Activated T-helper 9 cell treated with anti-CD3 and anti-CD28 coated beads, Interleukin-2, amount 50 U/mL, for 16 hours (primary cell): ENCODE measurements at places on chromosomes 4 and X.

DNA sequence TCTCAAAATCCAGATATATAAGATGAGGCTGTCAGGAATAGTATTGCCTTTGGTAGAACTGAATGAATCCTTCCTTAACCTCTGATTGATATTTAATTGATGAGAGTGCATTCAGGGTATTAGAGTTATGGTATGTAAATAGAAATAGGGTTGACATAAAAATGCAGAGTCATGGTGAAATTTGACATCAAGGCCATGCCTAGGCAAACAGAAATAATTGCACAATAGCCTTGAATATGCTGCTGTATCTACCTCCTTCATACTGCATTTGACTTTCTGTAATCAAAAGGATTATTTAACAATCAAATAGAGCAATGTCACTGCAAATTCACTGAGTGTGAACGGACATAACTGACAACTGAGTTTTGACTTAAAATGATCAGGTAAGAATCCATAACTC is 1316.3 kb downstream of the STIM2 start:
- no peak for DNase-seq

- no peak for DNase-seq
These were observed 115.2 kb upstream of the TBC1D9 start for GRCh38 chr4:140871368-140871767.

DNA sequence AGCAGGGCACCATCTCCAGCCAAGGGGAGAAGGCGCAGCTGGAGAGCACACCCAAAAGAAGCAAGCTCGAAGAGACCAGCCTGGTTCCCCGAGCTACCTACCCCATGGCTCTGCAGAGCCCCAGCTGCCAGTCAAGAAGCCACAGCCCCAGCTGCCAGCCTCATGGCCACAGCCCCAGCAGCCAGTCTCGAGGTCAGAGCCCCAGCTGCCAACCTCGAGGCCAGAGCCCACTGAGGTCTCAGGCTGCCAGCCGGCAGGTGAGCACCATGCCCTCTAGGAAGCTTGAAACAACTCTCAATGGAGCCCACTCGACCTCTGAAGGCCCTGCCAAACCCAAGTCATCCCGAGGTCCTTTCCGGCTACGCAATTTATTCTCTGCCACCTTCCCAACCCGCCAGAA is 27.0 kb upstream of the PRPS1 start:
- DNase-seq, result no peak

- no peak for DNase-seq
These were observed 28.0 kb downstream of the NYX start for GRCh38 chrX:41475191-41475590.

GRCh38 chr4:155487210-155487609 is 110.4 kb upstream of the MAP9 start:
- DNase-seq, result no peak

DNA sequence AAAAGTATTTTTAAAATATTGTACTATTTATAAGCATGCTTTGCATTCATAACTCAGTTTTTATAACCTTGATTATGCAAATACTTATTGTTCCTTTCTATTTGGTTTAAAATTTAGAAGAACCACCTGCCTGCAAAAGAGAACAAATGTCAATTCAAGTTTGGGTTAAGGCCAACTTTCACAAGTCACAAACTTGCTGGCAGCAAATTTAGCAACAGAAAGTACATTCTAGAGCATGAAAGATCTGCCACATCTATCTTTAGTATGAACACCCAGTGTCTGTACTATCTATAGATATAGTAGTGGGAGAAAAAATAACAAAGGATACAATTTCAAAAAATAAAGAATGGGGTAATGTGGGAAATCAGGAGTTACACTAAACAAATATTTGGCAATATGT is 1014.2 kb downstream of the C4orf33 start:
- no peak for DNase-seq

DNA sequence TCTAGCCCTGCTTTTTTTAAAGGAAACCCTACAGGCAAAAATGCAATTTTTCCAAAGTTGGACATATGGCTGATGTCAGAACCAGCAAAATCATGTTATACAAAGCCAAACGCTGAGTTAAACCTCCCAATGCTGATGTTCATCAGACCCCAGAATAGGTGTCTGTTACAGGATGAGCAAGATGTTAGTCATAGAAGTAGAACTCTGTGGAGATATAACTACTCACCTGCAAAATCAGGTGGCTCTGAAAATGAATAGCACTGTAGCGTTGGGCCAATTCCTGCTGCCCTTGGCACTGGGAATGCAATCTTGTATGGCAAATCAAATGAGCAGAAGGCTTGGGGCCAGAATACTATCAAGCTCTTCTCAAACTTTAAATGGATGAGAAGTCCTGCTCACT is 634.1 kb downstream of the RPA4 start:
- DNase-seq, result no peak

GRCh38 chr4:69489856-69490255 is 5.8 kb downstream of the UGT2B4 start:
- no peak for DNase-seq

- DNase-seq, result no peak
These were observed 39.6 kb upstream of the GPR78 start for GRCh38 chr4:8540586-8540985.

- DNase-seq, result no peak
These were observed 24.6 kb downstream of the CNGA2 start for GRCh38 chrX:151759041-151759708.

DNA sequence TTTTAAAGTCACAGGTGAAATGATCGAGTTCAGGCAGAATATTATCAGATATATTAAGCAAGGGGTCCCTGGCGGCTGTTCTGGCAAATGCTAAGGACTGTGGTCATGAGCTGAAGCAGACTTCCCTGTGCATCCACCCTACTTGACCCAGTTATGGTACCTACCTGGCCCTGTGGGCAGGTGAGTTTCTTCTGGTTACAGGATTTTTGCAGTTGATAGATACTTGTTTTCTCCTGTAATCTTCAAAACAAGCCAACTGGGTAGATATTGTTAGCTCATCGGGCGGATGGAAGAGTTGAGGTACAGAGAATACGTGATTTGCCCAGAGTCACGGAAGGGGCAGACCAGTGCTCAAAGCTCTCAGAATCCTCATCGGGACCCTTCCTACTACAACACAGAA is 18.5 kb upstream of the PROM1 start:
- no peak for DNase-seq

- DNase-seq, result no peak
These were observed 180.4 kb downstream of the MAML3 start for GRCh38 chr4:139973616-139974015.

- DNase-seq, result no peak
These were observed 111.0 kb downstream of the DDIT4L start for GRCh38 chr4:100079264-100079663.

DNA sequence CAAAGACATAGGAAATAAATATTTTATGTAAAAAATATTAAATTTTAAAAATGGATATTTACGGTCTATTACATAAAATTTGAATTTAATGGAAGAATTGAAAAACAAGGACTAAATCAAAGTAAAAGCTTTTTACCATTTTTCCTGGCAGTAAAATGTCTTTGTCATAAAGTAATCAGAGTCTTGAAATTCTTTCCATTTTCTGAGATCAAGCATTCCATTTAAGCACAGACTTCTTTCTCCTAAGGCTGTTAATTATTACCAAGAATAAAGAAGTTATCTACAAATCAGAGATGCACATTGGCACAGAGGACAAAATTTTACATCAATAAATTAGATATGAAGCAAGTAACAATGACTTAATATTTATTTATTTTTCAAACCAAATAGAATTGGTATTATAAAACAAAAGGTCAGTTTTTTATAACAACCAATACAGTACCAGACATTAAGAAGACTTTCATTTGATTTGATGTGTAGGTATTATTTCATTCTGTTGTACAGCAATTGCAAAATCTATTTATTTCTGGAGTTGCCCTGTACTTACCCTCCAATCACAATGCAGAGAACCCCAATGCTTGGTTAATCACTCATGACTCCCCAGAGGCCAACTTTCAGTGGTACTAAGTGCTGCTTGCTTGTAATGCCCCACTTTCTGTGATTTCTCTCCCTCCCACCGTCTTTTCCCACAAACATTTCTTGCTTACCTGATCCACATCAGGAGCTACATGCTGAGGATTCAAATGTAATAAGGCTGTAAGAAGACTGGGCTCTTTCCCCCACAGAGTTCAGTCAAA is 254.6 kb downstream of the GASK1B start:
- DNase-seq, result no peak

- no peak for DNase-seq
These were observed 19.6 kb upstream of the PDGFC start for GRCh38 chr4:156991161-156991560.

GRCh38 chr4:42632653-42633382 is 24.1 kb downstream of the ATP8A1 start:
- no peak for DNase-seq
